ENCODE measurements at places on chromosomes 7 and 10.

GRCh38 chr7:142356166-142356565 lies 98.3 kb upstream of the PRSS58 start:
- DNase-seq, result no peak

DNA sequence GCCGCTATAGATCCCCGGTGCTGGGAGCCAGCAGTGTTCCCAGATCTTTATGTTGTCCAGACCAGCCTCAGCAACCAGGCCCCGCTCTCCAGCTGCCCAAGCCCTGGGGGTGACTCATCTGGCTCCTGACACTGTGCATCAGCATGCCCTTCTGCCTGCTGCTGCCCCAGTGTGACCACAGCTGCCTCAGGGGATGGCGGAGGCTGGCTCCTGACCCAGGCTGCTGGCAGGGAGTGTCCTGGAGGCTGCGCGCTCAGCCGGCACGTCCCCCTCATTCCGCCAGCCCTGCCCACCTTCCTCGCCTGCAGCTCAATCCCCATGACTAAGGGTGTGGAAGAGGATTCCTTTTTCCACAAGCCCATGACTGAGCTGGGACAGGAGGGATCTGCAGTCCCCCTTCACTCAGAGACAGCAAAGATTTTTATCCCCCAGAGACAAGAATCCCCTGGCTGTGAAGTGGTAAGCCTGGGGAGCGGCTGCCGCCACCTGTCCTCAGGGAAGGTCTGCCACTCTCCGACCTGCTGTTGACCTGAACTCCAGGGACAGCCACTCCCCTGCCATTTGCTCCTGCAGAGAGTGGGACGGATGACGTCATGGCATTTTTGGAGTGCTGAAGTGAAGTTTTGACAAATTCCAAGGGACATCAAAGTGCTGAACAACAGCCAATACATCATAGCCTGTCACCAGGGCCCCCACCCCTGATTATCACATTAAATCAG lies 182.8 kb upstream of the BMPER start:
- no peak for DNase-seq

- no peak for DNase-seq
Measured at GRCh38 chr10:69382382-69383117, 34.2 kb downstream of the TACR2 start.

- no peak for DNase-seq
Measured at GRCh38 chr10:91983416-91983815, 59.8 kb downstream of the BTAF1 start.

DNA sequence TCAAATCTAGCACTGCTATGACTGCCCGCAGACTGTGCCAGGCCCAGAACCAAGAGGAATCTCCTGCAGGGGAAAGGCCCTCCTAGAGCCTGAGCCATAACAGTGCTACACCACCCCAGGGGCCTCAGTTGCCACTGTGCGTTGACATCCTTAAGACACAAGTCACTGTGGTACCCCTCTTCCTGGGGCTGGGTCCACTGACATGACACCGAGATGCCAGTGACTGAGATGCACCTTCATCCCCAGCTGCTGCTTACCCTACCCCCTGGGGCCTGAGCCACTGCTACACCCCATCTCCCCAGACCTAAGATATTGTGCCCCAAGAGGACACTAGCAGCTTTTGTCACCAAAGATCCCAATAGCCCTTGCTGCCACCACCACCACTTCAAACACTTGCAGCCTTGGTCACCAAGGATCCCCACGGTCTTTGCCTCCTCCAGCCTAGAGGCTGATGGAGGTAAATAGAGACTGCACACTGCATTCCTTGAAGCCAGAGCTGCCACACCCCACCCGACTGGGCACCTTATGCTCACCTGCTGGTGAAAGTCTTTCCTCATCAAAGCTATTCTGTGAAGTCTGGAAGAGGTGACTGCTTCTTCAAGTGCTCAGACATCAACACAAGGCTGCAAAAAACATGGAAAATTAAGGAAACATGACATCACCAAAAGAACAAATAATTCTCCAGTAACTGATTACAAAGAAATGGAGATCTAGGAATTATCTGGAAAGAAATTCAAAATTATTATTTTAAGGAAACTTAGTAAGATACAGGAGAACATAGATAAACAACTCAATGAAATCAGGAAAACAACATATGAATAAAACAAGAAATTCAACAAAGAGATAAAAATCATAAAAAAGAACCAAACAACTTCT lies 40.4 kb upstream of the SHH start:
- DNase-seq, result no peak

DNA sequence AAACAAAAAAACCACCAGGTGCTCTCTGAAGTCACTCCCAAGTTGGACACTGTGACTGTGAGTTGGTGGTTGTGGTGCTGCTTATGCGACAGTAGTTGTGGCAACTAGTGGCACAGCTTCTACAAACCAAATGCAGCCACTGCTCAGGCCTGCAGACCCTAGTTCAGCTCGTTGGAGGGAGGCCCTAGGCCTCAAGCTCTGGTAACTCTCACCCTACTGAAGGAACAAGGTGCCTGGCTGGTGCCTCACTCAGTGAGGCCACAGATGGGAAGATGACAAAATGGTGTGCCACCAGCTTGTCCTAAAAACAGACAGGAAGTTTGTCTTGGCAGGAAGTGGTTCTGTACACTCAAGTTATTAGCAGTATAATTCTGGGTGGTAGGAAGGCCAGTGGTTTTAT lies 45.3 kb upstream of the RAPGEF5 start:
- no peak for DNase-seq

- DNase-seq, result no peak
Measured at GRCh38 chr7:23864973-23865372, 155.0 kb downstream of the STK31 start.

GRCh38 chr10:98115031-98115787 lies 19.2 kb upstream of the R3HCC1L start:
- DNase-seq, result no peak

Measured in stimulated activated CD4-positive, alpha-beta T cell treated with anti-CD3 and anti-CD28 coated beads, Interleukin-1b, Interleukin-23, amount 100 ng/mL, for 1 hour (primary cell).